Activated T-helper 2 cell treated with anti-CD3 and anti-CD28 coated beads, Interferon-gamma antibody, Interleukin-2, Interleukin-4, amounts not matched to agents 10 μg/mL and 5 μg/mL and 100 μg/mL, durations not matched to agents 14 hours and 24 hours and 36 hours (primary cell): ENCODE measurements at places on chromosomes 1 and 21. TPM values are rescaled to one million over a fixed set of nuclear protein-coding genes. Genes with fewer than 3 reads are reported as not detected.

CHI3L2 gene
- 1.3 and 1.8 TPM in 2 replicates for total RNA-seq

GPR153 gene
- total RNA-seq: 1.5 TPM in 2 replicates

PPFIA4 gene
- total RNA-seq: 33.4 and 35.1 TPM in 2 replicates

DNA sequence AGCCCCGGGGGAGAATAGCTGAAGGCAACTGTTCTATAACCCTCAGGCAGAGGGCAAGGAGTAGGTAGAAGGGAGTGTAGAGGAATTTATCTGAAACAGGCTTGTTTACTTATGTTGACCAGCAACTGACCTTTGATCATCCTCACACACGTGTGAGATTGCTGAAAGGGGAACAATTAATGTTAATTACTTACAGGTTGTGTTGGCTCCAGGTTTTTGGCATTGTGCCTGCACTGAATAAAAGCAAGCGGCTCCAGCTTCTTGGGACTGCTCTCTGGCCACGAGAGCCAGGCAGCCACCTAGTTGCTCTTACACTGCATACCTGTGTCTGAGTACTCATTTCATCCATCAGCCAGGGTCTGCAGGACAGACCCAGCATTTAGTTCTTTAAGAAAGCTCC lies 41.3 kb upstream of the ARHGEF10L start:
- DNase-seq: no peak

GRCh38 chr1:154784924-154785531 lies 85.1 kb downstream of the KCNN3 start:
- DNase-seq: peak; percentile 42

GRCh38 chr1:117051224-117052064 lies 8.7 kb upstream of the TTF2 start:
- DNase-seq: peak; percentile 33

GRCh38 chr21:28429161-28429560 lies 563.5 kb downstream of the LTN1 start:
- DNase-seq: no peak

DNA sequence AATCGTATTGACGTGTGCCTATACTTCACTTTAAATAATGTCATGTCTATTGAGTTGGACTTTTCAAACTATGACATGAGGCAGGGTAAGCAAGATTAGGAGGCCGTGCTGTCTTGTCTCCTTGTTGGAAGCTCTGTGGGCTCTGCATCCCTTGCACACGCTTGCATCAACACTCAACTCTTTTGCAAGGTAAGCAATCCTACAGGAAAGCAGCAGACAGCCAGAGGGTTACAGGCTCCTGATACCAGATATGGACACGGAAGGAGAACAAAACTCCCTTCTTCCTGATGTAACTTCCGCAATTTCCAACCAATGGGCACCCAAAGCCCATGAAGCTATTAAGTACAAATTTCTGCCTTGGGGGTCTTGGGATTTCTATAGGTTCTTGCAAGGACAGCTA lies 1520.7 kb upstream of the B3GALT2 start:
- DNase-seq: no peak

- DNase-seq: no peak
Observed at GRCh38 chr1:196059210-196059609, 549.0 kb downstream of the KCNT2 start.

DNA sequence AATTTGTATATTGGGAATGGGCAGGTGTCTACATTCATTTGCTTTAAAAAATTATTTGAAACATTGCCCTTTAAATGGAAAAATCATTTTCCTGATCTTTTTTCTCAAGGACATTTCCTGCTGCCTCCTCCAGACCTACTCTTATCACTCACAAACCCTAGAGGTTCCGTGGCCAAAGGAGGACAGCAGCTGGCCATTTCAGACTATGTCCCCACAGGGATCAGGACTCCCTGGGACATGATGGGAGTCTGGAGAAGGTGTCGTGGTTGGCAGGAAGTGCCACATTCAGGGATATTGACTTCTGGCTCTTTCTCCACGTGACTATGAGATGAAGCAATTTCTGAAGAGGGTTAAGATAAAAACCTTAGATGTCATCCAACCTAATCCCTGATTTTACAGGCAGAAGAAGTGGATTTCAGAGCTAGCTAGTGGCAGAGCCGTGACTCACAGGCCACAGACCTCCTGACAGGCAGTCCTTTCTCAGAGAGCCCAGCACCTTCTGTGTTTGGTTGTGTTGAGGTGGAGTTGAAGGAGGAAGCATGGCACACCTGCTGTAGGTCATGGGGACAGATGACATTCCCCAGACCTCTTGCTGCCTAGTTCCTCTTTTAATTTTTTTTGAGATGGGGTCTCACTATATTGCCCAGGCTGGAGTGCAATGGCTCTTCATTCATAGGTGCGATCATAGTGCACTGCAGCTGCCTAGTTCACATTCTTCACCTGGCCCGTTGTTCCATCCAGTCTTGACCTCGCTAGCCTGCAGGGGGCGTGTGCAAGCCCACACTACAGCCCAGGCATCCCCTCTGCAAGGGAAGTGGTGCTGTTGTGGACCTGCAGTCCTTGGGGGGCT lies 25.5 kb upstream of the IL10 start:
- no peak for DNase-seq

DNA sequence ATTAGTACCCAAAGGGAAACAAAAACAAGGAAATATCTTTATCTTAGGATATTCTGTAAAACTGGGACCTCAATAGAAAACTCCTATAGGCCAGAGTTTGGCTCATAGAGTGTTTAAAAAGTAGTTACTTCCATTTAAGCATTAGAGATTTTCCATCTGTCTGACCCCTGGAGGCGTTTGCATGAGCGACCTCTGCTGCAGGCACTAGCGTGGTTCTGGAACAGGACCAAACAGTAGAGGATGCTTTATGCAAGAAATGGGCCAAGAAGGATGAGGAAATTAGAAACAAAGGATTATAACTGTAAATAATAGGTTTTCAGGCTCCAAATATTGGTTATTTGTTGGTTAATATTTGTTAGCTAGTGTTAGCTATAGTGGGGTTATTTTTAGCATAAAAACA lies 5.7 kb downstream of the ZBTB40 start:
- no peak for DNase-seq

GRCh38 chr1:111735858-111736544 lies 3.2 kb downstream of the INKA2 start:
- no peak for DNase-seq

DNA sequence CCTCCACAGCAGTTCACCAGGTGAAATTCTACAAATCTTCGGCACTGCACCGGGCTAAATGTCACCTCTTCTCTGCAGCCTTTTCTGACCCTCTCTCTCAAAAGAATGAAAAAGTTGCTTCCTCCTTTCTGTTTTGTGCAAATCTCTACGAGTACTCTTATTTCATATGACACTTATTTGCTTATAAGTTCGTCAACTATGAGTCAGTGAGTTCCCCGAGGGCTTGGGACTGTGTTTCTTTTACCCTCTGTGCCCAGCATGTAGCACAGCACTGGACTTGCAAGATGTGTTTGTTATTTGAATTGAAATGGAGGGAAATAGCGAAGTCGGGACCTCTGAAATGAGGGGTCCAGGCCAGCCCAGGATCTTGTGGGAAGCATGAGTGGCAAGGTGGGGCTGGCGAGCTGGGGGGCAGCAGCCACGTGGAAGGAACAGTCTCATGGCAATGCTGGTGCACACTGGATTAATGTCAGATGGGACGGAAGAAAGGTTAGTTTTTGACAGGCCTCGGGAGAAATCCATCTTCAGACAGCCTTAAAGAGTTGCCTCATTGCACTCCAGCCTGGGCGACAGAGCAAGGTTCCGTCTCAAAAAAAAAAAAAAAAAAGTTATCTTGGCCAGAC lies 6.2 kb downstream of the SLC6A9 start:
- DNase-seq: no peak
